Articular chondrocyte of knee joint (primary cell): ENCODE measurements at places on chromosomes 3 and 15. TPM values are rescaled to one million over a fixed set of nuclear protein-coding genes. Genes with fewer than 3 reads are reported as not detected.

GABRR3 gene
- total RNA-seq = not detected in 2 replicates

CCR8 gene
- total RNA-seq = not detected in 2 replicates

CAND2 gene
- total RNA-seq = 6.7 and 6.9 TPM in 2 replicates

LOXL1 gene
- total RNA-seq = 157 and 171 TPM in 2 replicates

CPOX gene
- total RNA-seq = 19.7 TPM in 2 replicates

CYP1A2 gene
- not detected in 2 replicates for total RNA-seq

TRAIP gene
- total RNA-seq = 2.1 and 3.1 TPM in 2 replicates

ZDHHC19 gene
- not detected in 2 replicates for total RNA-seq

FSIP1 gene
- 2.9 and 6.2 TPM in 2 replicates for total RNA-seq

TMEM212 gene
- not detected in 2 replicates for total RNA-seq

CHRM5 gene
- not detected in 2 replicates for total RNA-seq

STAC gene
- total RNA-seq = 0.13 and 0.65 TPM in 2 replicates

MAP2K5 gene
- total RNA-seq = 9.3 and 9.7 TPM in 2 replicates

CNTN6 gene
- total RNA-seq = under 0.01 TPM in 1 of 2 replicates, not detected in the other

CLSTN2 gene
- 0.78 and 11.3 TPM in 2 replicates for total RNA-seq

GPR149 gene
- not detected in 2 replicates for total RNA-seq

TNK2 gene
- 5.5 and 9.5 TPM in 2 replicates for total RNA-seq

CD86 gene
- total RNA-seq = not detected in 2 replicates

TNIK gene
- 4.8 and 5.2 TPM in 2 replicates for total RNA-seq

TRIM69 gene
- 14.0 and 17.6 TPM in 2 replicates for total RNA-seq

ST3GAL6 gene
- total RNA-seq = 1.3 and 3.9 TPM in 2 replicates

A4GNT gene
- not detected in 2 replicates for total RNA-seq

FETUB gene
- not detected in 2 replicates for total RNA-seq

MYL3 gene
- total RNA-seq = 0.65 TPM in 1 of 2 replicates, not detected in the other

SCN10A gene
- not detected in 2 replicates for total RNA-seq

CX3CR1 gene
- under 0.01 TPM in 1 of 2 replicates, not detected in the other for total RNA-seq

CXCR6 gene
- total RNA-seq = not detected in 2 replicates

CPLX3 gene
- not detected in 2 replicates for total RNA-seq

GPR171 gene
- not detected in 2 replicates for total RNA-seq

PAQR9 gene
- under 0.01 TPM in 1 of 2 replicates, not detected in the other for total RNA-seq

SMCO1 gene
- not detected in 2 replicates for total RNA-seq

GP9 gene
- not detected in 2 replicates for total RNA-seq

WDR72 gene
- total RNA-seq = not detected in 2 replicates

SLC9C1 gene
- under 0.01 TPM in 1 of 2 replicates, not detected in the other for total RNA-seq

SUCNR1 gene
- under 0.01 TPM in 1 of 2 replicates, not detected in the other for total RNA-seq

ZNF502 gene
- total RNA-seq = 5.0 and 8.2 TPM in 2 replicates

EFCC1 gene
- total RNA-seq = under 0.01 TPM in 1 of 2 replicates, not detected in the other

MAGEF1 gene
- total RNA-seq = 14.5 and 17.4 TPM in 2 replicates

SPINT1 gene
- 0.26 and 0.97 TPM in 2 replicates for total RNA-seq

PLSCR2 gene
- 0.54 TPM in 1 of 2 replicates, not detected in the other for total RNA-seq

TNFSF10 gene
- total RNA-seq = 4.3 and 8.6 TPM in 2 replicates

FILIP1L gene
- 7.8 and 13.0 TPM in 2 replicates for total RNA-seq

TGM5 gene
- total RNA-seq = 0.22 and 0.78 TPM in 2 replicates

ISLR gene
- 250 and 302 TPM in 2 replicates for total RNA-seq

NOX5 gene
- 0.22 and 0.26 TPM in 2 replicates for total RNA-seq

USP50 gene
- total RNA-seq = 0.54 and 2.0 TPM in 2 replicates

ERC2 gene
- 0.11 TPM in 1 of 2 replicates, not detected in the other for total RNA-seq

DCLK3 gene
- total RNA-seq = not detected in 2 replicates

GRAMD2A gene
- total RNA-seq = 0.54 and 1.0 TPM in 2 replicates

ANKUB1 gene
- total RNA-seq = not detected in 2 replicates

TICRR gene
- 2.4 and 2.9 TPM in 2 replicates for total RNA-seq

TGM4 gene
- total RNA-seq = not detected in 2 replicates

CLDN16 gene
- not detected in 2 replicates for total RNA-seq

GOLGA6L10 gene
- total RNA-seq = 0.32 and 0.39 TPM in 2 replicates

IL1RAP gene
- total RNA-seq = 13.7 and 22.1 TPM in 2 replicates

LSAMP gene
- total RNA-seq = 3.2 and 6.5 TPM in 2 replicates

RPP14 gene
- total RNA-seq = 12.8 and 14.4 TPM in 2 replicates

ROPN1 gene
- 0.22 TPM in 1 of 2 replicates, not detected in the other for total RNA-seq
